ENCODE measurements at places on chromosomes 3 and 15. TPM values are rescaled to one million over a fixed set of nuclear protein-coding genes. Genes with fewer than 3 reads are reported as not detected.

CLDN16 gene
- not detected for total RNA-seq

- peaks cover 15% of the 10 kb centered on the region for H3K27me3 ChIP-seq
- no peak overlapping the region for H3K27ac ChIP-seq
- DNase-seq: no peak
- H3K36me3 ChIP-seq: no peaks in the 10 kb centered on the region
- H3K4me3 ChIP-seq: no peak overlapping the region
Observed at GRCh38 chr15:74252291-74252690, 16.2 kb downstream of the CCDC33 start.

DNA sequence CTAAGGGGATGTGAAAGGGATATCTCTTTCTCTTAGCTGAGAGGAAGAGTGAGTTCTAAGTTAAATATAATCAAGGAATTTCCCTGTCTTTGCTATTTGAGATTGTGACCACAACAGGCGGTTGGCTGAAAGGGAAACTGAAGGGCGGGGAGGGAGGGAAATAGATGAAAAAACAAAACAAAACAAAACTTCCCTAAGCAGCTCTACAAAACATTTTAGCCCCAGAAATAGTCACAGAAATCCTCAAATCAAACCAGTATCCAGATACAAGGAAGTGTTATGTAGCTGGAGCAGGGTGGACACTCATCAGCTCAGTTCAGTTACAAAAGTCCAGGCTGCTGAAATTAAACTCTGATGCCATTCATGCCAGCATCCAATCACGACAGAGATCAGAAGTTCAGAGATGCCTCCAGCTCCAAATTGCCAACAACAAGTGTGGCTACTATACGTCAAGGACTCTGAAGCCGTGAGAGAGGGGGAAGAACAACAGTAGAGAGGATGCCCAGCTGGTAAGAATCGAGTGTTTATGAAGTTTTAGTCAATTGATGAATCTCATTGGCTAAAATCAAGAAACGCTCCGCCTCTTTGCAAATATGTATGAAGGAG is 319 bp upstream of the TP63 start:
- no peak overlapping the region for H3K4me3 ChIP-seq
- no peaks in the 10 kb centered on the region for H3K4me1 ChIP-seq
- H3K36me3 ChIP-seq: no peaks in the 10 kb centered on the region
- no peak for DNase-seq
- H3K27me3 ChIP-seq: no peaks in the 10 kb centered on the region

- peak overlapping the region; percentile 69 for H3K27ac ChIP-seq
- H3K4me3 ChIP-seq: peak overlapping the region; percentile 74
- H3K36me3 ChIP-seq: no peaks in the 10 kb centered on the region
- H3K27me3 ChIP-seq: peaks cover 89% of the 10 kb centered on the region
- DNase-seq: no peak
Observed at GRCh38 chr3:43997788-43998369, 243.8 kb upstream of the TOPAZ1 start.

DNA sequence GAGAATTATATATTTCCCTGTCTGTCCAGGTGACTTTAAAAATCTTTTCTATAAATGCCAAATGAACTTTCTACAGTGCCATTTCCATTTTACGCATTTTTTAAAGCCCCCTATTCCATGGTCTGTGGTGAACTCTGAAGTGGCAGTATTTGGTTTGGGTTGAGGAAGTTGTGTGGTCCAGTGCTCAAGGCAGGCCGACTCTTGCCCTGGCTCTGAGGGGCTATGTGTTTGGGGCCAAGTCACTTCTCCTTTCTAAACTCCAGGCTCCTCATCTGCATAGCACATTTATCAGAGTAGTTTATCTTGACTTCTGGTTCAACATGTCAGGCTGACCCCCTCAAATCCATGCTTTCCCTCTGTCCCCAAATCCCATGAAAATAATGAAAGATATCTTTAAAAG is 14.1 kb downstream of the TTC21A start:
- peaks cover 7% of the 10 kb centered on the region for H3K4me1 ChIP-seq
- DNase-seq: no peak
- H3K4me3 ChIP-seq: no peak overlapping the region
- no peak overlapping the region for H3K27ac ChIP-seq
- H3K27me3 ChIP-seq: peaks cover 43% of the 10 kb centered on the region

- H3K27ac ChIP-seq: no peak overlapping the region
- peaks cover 31% of the 10 kb centered on the region for H3K36me3 ChIP-seq
- H3K27me3 ChIP-seq: peaks cover 11% of the 10 kb centered on the region
- peaks cover 30% of the 10 kb centered on the region for H3K4me1 ChIP-seq
- H3K4me3 ChIP-seq: no peak overlapping the region
- no peak for DNase-seq
Observed at GRCh38 chr15:83166218-83166617, 41.4 kb downstream of the HDGFL3 start.
